ENCODE measurements at places on chromosomes 12 and 14.

DNA sequence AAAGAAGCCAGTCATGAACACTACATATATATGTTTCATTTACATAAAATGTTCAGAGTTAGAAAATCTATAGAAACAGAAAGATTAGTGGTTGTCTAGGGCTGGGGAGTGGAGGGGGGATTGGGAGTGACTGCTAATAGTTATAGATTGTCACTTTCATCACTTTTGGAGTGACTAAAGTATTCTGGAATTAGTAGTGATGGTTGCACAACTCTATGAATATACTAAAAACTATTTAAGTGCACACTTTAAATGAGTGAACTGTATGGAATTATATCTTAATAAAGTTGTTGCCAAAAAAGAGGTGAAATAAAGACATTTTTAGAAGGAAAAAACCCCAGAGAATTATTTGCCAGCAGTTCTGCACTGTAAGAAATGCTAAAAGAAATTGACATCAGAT lies 9.5 kb downstream of the CATSPERB start:
- DNase-seq = no peak

GRCh38 chr12:42296503-42297109 lies 29.3 kb downstream of the ZCRB1 start:
- DNase-seq = peak; percentile 16

DNA sequence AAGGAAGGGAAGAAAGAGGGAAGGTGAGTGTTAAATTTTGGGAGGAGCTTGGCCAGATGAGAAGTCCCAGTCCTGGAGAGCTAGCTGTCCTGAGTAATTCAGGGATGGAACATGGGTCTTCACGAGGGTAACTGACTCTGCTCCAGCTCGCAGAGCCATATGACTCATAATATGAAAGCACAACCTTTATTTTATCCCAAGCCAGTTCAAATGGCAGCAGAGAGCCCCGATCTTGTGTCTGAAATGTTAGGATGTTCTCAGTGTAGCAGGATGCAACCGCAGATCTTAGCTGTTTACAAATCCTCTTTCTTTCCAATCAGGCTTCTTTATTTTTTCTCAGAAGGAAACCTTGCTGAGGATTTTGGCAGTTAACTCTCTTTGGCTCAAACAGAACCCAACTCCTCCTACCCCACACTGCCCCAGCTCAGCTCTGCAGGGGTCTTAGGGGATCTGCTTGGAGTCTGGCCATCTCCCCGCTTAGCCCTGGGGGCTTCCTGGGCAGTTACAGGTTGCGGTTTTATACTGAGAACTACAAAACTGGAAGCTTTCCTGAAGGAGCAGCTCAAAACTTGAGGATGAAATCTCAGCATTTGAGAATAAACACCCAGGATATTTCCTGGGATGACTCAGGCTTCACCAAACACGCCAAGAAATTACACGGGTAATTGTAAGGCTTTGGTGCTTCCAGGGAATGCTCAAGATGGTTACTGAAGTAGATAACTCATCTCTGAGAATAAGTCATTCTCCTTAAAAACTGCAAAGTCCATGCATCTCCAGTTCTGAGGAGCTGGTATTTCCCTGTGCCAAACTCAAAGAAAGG lies 92.5 kb downstream of the VCPKMT start:
- no peak for DNase-seq

DNA sequence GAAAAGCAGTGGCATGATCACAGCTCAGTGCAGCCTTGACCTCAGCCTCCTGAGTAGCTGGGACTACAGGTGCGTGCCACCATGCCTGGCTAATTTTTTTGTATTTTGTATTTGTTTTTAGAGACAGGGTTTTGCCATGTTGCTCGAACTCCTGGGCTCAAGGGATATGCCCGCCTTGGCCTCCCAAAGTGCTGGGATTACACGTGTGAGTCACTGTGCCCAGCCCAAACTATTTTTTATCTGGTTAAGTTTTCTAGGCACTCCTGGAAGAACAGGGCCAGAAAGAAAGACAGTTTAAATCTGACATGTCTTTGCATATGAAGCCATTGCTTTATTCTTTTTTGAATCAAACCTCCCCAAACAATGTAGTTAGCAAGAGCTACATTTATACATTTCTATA lies 27.5 kb upstream of the PTGR2 start:
- no peak for DNase-seq

DNA sequence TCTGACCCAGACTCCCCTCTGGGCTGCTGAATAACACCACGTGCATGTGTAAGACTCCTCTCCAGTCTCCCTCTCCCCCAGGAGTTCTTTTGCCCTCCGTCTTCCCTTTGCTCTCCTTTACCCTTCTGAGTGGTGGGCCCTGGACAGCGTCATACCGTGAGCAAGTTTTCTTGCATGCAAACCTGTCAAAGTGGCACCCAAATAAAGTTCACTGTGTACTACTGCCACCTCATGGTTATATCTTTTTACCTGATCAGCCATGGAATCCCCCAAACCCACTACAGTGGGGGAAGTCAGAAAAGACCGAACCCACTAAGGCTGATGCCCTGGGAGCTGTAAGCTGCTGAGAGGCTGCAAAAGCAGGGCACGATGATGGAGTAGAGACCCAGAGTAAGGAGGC lies 131.1 kb upstream of the VRK1 start:
- no peak for DNase-seq

DNA sequence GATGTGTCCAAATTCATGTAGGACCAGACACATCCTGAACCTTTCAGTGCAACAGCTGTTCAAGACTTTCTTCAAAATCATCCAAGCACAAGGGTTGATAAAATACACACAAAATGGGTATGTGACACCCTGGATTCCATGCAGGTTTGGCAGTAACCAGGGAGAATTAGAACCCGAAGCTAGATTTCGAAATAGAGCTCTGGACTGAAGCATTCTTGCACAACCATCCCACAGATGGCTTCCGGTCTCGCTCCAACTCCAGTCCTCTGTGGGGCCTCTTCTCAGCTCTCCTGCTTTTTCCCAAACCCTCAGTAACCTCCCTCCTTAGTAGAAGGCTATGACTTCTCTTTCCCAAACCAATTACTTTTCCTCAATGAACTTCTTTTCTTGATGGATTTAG lies 171.3 kb downstream of the TTC7B start:
- no peak for DNase-seq

GRCh38 chr12:62466018-62466593 lies 520 bp upstream of the MON2 start:
- DNase-seq = peak; percentile 56

DNA sequence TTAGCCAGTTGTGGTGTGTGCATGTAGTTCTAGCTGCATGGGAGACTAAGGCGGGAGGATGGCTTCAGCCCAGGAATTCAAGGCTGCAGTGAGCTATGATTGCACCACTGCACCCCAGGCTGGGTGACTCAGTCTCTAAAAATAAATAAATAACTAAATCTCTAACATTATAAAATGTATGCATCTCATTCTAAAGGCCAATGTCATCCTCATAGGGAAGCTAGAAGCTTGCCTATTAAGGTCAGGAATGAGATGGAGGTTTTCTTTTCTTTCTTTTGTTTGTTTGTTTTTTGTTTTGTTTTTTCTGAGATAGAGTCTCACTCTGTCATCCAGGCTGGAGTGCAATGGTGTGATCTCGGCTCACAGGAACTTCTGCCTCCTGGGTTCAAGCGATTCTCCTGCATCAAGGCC lies 48.8 kb upstream of the PAPLN start:
- no peak for DNase-seq

DNA sequence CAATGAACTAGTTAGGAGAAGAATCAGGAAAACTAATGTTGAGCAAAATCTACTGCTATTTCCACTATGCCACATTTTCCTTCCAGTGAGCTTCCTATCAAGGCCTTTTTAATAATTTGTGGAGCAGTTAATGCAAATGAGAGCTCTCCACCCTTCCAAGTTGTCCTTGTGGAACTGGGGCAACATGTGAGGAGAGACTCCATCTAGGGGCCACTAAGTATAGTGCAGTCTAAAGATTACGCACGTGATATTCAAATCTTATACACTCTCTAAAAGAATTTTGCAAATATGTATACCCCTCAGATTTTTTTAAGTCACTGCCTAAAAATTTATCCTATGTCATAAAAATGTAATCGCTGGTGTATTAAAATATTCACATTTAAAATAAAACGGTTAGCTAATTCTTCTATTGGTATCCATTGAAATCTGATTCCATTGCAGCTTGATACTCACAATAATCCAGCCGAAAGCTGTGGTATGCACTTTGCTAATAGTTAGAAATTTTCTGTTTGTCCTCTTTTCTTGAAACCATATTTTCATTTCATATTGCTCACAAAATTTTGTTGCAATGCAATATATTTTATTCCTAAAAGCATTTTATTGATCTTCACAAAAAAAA lies 100.1 kb downstream of the PAH start:
- DNase-seq = peak; percentile 70

- peak; percentile 29 for DNase-seq
Observed at GRCh38 chr14:99794151-99794780, 1.1 kb downstream of the EML1 start.

GRCh38 chr14:21902561-21903181 lies 229.1 kb upstream of the OR4E1 start:
- DNase-seq = peak; percentile 52

DNA sequence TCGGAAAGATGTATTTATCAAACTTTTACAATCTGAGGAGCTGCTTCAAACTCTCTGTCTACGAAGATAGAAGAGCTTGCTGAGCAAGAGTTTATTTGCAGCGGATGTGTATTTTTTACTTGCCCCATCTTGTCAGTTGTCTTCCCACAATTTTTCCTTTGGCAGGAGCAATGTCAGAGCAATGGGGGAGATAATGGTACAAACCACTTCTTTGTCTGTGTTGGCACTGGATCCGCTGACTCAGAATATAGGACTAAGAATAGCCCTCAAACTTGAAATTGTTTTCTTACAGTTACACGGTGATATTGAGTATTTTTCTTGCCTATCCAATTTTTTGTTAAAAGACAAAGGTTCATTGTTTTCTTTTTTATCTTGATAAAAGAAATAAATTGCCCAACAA lies 27.6 kb downstream of the HELB start:
- DNase-seq = no peak

DNA sequence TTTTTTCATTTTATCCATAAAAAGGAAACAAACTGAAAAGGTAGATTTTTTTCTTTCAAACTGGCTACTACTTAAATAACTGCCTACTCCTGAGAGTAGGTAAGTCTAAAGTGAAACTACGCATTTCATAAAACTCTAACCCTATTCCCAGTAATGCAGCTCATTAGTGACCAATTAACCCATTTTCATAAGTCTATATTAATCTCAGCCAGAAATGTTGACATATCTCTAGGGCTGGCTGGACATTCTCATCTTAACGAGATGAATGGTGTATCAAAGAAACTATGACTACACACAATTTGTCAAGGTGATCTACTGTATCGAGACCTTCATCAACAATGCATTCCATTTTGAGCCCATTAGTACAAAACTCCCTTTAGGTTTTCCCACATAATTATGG lies 57.2 kb downstream of the EPS8 start:
- DNase-seq = no peak

DNA sequence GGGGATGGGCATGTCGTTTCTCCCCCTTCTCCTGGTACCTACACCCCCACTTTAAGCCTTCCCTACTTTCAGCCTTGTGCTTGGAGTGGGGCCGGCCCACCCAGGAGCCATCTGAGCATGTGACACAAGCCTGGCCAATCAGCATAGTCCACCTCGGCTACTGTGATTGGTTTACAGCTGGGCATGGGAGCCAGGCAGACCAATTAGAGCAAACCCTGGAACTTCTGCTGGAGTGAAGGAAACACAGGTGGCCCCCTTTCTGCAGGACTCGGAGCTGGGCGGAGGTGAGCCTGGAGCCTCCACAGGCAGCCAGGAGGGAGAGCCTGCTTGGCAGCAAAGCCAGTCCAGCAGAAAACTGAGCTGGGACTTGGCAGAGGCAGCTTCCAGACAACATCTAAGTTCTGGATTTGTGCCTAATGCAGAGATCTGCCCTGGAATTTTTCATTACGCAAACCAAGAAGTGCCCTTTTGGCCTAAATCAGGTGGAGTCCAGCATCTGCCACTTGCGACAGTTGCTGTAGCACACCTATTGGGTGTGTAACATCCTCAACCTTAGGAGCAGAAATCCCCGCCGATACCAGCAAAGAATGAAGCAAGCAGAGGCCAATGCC lies 59.5 kb downstream of the SCARB1 start:
- peak; percentile 46 for DNase-seq
